Astrocyte of the spinal cord (primary cell): ENCODE measurements at places on chromosomes 1 and 21.

- no peak for DNase-seq
Observed at GRCh38 chr21:43303275-43304178, 123.4 kb downstream of the SIK1 start.

- DNase-seq: no peak
Observed at GRCh38 chr1:160374306-160375110, 7.6 kb downstream of the NHLH1 start.

GRCh38 chr1:1073743-1074587, at the start of gene RNF223:
Gene RNF223 (minus strand): TSS chr1:1074306. CDS start chr1:1072566, 1,740 bp downstream.
- no peak for DNase-seq

DNA sequence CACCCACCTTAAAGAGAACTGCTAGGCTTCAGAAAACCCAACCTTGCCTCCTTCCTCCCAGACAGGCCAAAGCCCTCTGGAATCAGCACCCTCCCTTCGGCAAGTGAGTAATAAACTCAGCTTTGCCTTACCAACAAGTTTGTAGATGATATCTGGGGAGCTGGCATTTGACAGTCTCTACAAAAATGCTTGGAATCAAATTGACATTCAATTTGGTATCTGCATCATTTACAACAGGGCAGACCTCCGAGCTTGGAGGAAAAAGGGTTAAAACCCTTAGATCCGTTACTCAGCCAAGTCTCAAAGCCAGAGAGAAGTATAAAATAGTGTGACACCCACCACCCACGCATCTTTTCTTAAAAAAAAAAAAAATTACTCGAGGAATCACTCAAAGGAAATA, 149.3 kb upstream of the EDN2 start:
- no peak for DNase-seq

DNA sequence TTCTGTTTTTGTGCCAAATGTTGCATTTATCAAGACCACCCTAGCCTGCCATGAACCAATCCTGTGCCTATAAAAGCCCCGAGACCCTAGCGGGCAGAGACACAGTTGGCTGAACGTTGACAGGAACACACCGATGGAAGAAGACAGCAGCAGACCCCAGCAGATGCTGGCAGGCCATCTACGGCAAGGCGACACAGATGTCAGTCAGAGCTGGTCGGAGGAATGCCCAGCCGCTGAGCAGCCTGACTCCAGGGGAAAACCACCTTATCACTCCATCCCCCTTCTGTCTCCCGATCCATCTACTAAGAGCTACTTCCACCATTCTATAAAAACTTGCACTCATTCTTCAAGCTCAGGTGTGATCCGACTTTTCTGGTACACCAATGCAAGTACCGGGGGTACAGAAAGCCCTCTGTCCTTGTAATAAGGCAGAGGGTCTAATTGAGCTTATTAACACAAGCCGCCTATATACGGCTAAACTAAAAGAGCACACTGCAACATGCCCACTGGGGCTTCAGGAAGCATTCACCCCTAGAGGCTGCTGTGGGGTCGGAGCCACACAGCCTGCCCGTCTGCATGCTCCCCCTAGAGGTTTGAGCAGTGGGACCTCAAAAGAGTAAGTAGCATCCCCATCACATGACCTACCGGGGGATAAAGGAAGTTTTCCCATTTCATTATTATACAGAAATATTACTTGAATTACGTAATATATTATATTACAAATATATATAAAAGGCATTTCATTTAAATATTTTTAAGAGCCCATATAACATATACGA, 1156.3 kb upstream of the B3GALT2 start:
- no peak for DNase-seq

DNA sequence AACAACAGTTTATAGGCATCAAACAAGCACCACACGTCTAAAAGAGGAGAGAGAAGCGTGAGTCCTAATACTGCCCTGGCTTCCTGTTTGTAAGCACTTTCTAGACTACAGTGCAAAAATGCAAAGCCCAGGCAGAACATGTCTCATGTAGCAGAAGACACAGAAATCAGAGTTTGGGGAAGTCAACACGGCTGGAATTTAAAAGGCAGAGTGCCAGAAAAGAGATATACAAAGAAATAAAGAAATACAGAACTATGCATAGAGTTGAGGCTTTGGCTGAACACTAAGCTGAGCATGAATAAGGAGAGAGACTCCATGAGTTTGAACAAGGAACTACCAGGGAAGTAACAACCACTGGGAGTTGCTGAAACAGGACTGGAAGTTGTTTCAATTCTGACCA, 566.6 kb upstream of the NR5A2 start:
- DNase-seq: peak; percentile 12

DNA sequence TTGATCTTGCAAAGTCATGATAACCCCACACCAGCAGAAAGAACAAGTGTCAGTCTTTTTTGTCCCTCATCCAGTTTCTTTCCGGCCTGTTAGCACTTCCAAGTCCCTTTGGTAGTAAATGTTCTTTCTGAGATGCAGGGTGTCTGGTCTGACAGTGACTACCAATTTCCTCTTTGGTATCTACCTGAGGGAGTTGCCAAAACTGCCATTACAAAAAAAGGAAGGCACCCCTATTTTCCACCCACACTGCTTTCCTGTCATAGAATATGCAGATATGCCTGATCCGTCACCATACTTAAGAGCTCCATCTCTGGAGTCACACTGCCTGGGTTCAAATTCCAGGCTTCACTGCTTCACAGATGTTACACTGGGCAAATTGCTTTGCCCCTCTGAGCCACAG, 72.4 kb downstream of the ZNF281 start:
- no peak for DNase-seq

GRCh38 chr1:110335265-110335664, 3.9 kb upstream of the RBM15 start:
- DNase-seq: no peak

GRCh38 chr1:87392248-87393192, 63.8 kb downstream of the LMO4 start:
- DNase-seq: peak; percentile 58

GRCh38 chr1:239025223-239025622, 361.1 kb upstream of the CHRM3 start:
- no peak for DNase-seq

DNA sequence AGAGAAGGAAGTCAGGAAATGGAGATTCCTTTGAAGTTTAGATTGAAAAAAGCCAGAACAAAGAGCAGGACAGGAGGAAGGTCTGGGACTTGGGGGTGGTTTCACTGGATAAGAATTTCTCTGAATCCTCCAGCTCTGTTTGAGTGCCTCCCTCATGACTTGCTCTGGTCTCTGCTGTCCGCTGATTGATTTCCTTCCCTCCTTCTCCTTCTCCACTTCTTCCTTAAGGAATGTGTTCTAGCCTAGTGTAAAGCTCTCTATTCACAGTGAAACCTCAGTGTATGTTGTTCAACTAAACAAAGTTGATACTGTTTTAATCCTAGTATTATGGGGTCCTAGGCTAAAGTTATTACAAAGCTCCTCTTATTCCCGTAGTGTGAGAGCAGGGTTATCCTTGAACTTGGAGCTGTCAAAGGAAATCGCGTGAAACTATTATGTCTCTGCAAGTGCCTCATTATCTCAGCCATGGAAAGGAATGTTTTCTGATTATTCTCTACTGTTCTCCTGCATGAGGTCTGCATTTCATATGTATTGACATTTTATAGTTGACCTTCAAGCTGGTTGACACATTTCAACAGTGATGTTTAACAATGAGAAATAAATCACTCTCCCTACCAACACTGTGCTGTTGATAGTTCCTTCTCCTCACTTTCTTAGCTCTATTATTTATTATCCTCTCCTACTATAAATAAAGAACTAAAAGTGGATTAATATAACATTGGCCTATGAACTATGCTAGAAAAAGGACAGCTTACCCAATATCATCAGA, 82.7 kb upstream of the KCTD3 start:
- DNase-seq: no peak
